ENCODE measurements at places on chromosomes 12 and 14. TPM values are rescaled to one million over a fixed set of nuclear protein-coding genes. Genes with fewer than 3 reads are reported as not detected.

- H3K4me1 ChIP-seq: peaks cover 14% of the 10 kb centered on the region
- H3K27ac ChIP-seq: peak overlapping the region; percentile 72
Observed at GRCh38 chr12:13038491-13039161, 5.6 kb upstream of the FAM234B start.

DNA sequence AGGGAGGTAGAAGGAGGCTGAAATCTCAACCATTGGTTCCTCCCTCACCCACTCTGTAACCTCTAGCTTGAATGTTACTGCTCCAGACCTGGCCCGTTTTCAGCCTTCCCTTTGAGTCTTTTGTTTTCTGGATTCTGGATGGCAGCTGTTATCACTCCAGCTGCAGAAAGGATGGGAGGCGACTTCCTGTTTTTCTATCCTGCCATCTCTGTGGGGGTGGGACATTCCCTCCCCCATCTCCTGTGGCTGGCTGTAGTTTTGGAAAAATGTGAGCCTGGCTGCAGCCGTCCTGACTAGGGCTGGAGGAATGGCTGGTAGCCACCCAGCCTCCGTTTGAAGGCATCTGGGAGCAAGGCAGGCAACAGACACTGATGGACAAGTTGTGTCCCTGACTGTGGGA lies 2.9 kb upstream of the PPFIBP1 start:
- no peak overlapping the region for H3K27ac ChIP-seq
- H3K36me3 ChIP-seq: peaks cover 8% of the 10 kb centered on the region
- no peak overlapping the region for H3K4me3 ChIP-seq
- peaks cover 14% of the 10 kb centered on the region for H3K4me1 ChIP-seq

DNA sequence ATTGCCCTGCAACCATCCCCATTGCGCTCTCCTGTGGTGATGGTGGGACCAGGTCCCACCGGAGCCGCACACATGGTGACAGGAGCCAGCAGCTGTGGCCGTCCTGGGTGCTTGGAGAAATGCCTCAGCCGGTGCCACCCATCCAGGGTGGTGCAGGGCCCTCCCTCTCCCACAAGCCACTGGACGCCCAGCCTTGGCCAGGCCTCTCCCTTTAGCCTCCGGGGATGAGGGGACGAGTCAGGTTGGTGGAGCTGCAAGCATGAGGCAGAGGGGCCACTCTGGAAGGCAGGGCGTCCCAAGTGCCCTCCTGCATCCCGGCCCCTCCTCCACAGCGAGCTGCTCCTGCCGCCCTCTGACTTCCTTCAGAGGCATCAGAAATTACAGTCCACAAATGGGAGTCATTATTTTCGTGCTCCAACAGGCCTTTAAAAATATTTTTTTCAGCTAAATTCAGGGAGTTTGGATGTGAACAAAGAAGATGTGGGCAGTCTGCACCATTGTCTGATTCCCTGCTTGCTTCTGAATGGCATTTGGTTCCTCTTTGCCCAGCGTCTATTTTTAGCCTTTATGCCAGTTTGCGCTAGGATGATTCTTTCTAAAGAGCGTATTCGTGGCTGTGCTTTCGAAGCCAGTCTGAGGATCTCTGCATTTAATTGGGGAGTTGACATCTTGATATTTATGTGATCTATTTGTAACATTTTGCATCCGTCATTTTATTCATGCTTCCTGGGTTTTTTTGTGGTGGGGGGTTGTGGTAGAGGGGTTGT lies 189.4 kb downstream of the ADGRD1 start:
- H3K27ac ChIP-seq: no peak overlapping the region
- H3K4me1 ChIP-seq: no peaks in the 10 kb centered on the region
- no peak for DNase-seq

- no peaks in the 10 kb centered on the region for H3K27me3 ChIP-seq
- H3K36me3 ChIP-seq: peaks cover 60% of the 10 kb centered on the region
- H3K4me1 ChIP-seq: peaks cover 10% of the 10 kb centered on the region
- no peak overlapping the region for H3K4me3 ChIP-seq
- H3K27ac ChIP-seq: peak overlapping the region; percentile 74
- DNase-seq: peak; percentile 75
Observed at GRCh38 chr12:109497675-109498074, 20.2 kb downstream of the UBE3B start.

DNA sequence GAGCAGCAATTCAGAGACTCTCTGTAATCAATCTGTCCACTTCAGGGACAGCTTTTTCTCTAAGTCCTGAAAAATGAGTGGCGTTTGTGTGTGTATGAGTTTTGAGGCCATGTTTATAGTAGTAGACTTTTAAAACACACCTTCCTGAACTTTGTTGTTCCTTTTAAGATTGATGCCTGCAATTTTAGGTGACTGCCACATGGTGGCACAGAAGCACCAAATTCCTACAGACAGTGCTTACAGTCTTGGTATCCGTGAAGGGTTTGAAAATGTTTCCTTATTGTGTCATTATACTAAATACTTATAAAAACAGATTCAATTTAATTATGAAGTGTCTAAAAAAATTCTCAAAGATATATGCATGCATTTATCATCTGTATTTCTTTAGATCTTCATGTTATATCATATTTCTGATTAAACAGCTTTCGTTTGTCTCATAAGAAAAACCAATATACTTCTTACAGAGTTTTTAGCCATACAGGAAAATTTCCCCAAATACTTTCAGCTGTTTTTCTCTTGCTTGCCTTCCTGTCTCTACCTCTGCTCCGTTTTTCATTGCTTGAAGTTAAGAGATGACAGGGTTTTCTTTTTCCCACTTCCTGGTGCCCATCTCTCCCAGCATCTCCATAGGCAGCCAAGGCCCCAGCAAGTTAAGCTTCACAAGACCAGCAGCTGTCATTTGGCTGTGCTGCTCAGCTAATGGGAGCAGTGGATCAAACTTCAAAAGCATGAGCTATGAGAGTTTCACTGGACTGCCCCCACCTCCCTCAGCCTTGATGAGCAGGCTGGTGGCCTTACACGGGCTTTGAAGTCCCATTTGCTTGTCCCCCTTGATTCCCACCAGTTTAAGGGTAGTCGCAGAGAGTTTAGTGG lies 259.6 kb downstream of the AKAP6 start:
- H3K27me3 ChIP-seq: no peaks in the 10 kb centered on the region
- no peak overlapping the region for H3K27ac ChIP-seq
- DNase-seq: peak; percentile 67
- H3K4me3 ChIP-seq: no peak overlapping the region

DNA sequence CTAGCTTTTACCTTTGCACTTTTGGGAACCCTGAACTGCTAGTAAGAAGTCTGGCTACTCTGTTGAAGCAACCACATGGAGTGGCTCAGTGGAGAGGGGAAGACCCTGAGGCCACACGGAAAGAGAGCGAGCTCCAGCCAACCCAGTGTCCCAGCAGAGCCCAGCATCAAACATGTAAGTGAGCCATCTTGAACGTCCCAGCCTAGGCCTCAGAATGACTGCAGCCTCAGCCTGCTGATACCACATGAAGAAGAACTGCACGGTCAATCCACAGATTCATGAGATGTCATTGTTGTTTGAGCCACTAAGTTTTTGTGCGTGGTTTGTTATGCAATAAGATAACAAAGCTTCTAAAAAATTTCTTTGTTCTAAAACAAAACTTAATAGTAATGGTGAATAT lies 40.2 kb downstream of the TFCP2 start:
- no peak overlapping the region for H3K4me3 ChIP-seq
- peak overlapping the region; percentile 57 for H3K27ac ChIP-seq
- H3K27me3 ChIP-seq: no peaks in the 10 kb centered on the region
- peaks cover 10% of the 10 kb centered on the region for H3K36me3 ChIP-seq
- DNase-seq: no peak
- peaks cover 16% of the 10 kb centered on the region for H3K4me1 ChIP-seq

NFATC4 gene
- 0.23 TPM for total RNA-seq

- no peaks in the 10 kb centered on the region for H3K27me3 ChIP-seq
- H3K36me3 ChIP-seq: peaks cover 6% of the 10 kb centered on the region
- peaks cover 24% of the 10 kb centered on the region for H3K4me1 ChIP-seq
- H3K4me3 ChIP-seq: no peak overlapping the region
- DNase-seq: peak; percentile 45
Observed at GRCh38 chr12:27015730-27016076, 1.5 kb upstream of the TM7SF3 start.

- H3K36me3 ChIP-seq: no peaks in the 10 kb centered on the region
- peaks cover 20% of the 10 kb centered on the region for H3K27me3 ChIP-seq
- no peak overlapping the region for H3K4me3 ChIP-seq
- peaks cover 7% of the 10 kb centered on the region for H3K4me1 ChIP-seq
- no peak for DNase-seq
- no peak overlapping the region for H3K27ac ChIP-seq
Observed at GRCh38 chr14:49754570-49755097, 13.3 kb upstream of the KLHDC2 start.

- H3K27ac ChIP-seq: no peak overlapping the region
- H3K27me3 ChIP-seq: no peaks in the 10 kb centered on the region
- peaks cover 69% of the 10 kb centered on the region for H3K36me3 ChIP-seq
- DNase-seq: peak; percentile 70
- no peak overlapping the region for H3K4me3 ChIP-seq
Observed at GRCh38 chr14:64191756-64192155, 102.4 kb downstream of the ESR2 start.

GLI1 gene
- total RNA-seq: not detected

TMEM132D gene
- total RNA-seq: not detected

DNA sequence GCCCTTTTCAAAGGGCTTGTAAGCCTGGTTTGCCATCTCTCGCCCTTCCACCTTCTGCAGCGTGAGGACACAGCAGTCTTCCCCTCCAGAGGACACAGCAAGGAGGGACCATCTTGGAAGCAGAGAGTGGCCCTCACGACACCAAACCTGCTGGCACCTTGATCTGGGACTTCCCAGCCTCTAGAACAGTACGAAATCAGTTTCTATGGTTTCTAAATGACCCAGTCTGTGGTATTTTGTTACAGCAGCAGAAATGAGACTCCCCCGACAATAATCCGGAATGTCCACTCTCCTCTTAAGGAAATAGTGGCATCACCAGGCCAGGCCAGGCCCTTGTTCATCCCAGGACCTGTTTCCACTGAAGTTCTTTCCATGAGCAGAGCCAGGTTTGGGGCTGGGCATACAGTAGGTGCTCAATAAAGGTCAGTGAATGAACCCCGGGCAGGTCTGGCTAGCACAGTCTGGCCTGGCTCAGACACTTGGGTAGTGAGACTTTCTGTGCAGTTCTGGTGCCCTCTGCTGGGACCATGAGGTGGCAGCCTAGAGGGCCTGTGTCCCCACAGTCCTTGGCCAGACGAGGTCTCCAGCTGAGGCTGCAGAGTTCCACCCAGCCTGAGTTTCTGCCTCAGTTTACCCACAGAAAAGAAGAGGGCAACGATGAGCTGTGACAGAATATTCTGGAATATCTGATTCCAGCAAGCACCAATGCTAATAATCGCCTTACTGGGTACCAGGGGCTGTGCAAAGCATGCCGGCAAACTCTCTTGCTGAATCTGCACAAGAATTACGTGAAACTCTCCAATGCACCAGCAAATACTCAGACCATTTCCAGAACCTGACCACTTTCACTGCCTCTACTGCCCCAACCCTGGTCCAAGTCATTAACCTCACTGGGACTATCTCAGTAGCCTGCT lies 14.0 kb downstream of the ABCB9 start:
- no peaks in the 10 kb centered on the region for H3K27me3 ChIP-seq
- DNase-seq: peak; percentile 81
- no peak overlapping the region for H3K4me3 ChIP-seq

GRCh38 chr12:107586256-107586970 lies 99.2 kb upstream of the PWP1 start:
- no peak overlapping the region for H3K27ac ChIP-seq
- H3K4me3 ChIP-seq: no peak overlapping the region
- no peaks in the 10 kb centered on the region for H3K4me1 ChIP-seq

GRCh38 chr12:3641428-3642018 lies 111.4 kb downstream of the CRACR2A start:
- no peaks in the 10 kb centered on the region for H3K27me3 ChIP-seq
- no peaks in the 10 kb centered on the region for H3K36me3 ChIP-seq
- peak overlapping the region; percentile 21 for H3K27ac ChIP-seq
- peak; percentile 27 for DNase-seq
- H3K4me3 ChIP-seq: no peak overlapping the region
- peaks cover 13% of the 10 kb centered on the region for H3K4me1 ChIP-seq

GRCh38 chr12:26090836-26091510 lies 33.9 kb downstream of the BHLHE41 start:
- no peaks in the 10 kb centered on the region for H3K27me3 ChIP-seq
- H3K36me3 ChIP-seq: no peaks in the 10 kb centered on the region
- H3K4me3 ChIP-seq: no peak overlapping the region
- H3K27ac ChIP-seq: no peak overlapping the region
- H3K4me1 ChIP-seq: peaks cover 9% of the 10 kb centered on the region

NKX2-1 gene
- not detected for total RNA-seq

GRCh38 chr14:105061428-105062047 lies 3.7 kb downstream of the GPR132 start:
- H3K36me3 ChIP-seq: no peaks in the 10 kb centered on the region
- H3K27ac ChIP-seq: no peak overlapping the region
- no peaks in the 10 kb centered on the region for H3K4me1 ChIP-seq
- H3K4me3 ChIP-seq: no peak overlapping the region
- peaks cover 8% of the 10 kb centered on the region for H3K27me3 ChIP-seq

GRCh38 chr14:76867516-76868453 lies 41.6 kb downstream of the LRRC74A start:
- no peak overlapping the region for H3K4me3 ChIP-seq
- no peak for DNase-seq
- H3K27me3 ChIP-seq: peaks cover 30% of the 10 kb centered on the region
- no peaks in the 10 kb centered on the region for H3K36me3 ChIP-seq

PPP1R1A gene
- total RNA-seq: not detected
